ENCODE measurements at places on chromosomes 6 and 20. TPM values are rescaled to one million over a fixed set of nuclear protein-coding genes. Genes with fewer than 3 reads are reported as not detected.

GRCh38 chr20:46361811-46362210 is 44.6 kb downstream of the ELMO2 start:
- no peak for DNase-seq

DNA sequence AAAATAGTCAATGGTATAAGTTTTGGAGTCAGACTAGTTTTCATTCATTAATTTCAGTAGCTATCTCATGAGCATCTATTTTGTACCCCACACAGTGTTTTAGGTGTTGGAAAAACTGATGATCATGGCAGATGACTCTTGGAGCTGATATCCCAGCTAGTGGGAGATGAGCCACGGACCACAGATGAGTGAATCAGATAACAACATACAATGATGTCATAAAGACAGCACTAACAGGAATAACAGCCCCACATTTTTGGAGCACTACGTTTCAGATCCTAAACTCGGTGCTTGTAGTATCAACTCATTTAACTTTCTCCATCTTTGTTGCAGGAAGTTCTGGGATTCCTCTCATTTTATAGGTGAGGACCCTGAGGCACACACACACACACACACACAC is 67.8 kb upstream of the EDN3 start:
- no peak for DNase-seq

- DNase-seq, result peak; percentile 67
Observed at GRCh38 chr6:29628419-29629281, 4.3 kb downstream of the GABBR1 start.

DNA sequence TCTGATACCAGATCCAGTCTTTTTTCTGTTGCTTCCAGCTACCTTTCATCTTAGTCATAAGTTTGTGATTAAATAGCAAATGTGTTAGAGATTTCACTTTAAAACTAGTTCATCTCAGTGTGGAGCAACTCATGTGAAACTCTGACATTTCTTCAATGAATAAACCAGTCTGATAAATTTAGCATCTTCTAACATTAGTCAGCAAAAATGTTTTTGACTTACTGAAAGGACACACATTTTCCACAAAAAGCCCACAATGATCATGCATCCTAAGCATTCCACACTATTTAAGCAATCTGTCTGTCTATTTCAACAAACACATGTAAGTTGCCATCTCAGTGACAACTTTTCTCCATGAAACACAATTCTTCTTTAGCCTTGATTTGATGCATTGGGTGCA is 222.2 kb upstream of the SLC35B3 start:
- DNase-seq, result no peak

- DNase-seq, result no peak
Observed at GRCh38 chr6:1739220-1739619, 129.5 kb downstream of the FOXC1 start.

Gene FOXA2
- total RNA-seq, result not detected

DNA sequence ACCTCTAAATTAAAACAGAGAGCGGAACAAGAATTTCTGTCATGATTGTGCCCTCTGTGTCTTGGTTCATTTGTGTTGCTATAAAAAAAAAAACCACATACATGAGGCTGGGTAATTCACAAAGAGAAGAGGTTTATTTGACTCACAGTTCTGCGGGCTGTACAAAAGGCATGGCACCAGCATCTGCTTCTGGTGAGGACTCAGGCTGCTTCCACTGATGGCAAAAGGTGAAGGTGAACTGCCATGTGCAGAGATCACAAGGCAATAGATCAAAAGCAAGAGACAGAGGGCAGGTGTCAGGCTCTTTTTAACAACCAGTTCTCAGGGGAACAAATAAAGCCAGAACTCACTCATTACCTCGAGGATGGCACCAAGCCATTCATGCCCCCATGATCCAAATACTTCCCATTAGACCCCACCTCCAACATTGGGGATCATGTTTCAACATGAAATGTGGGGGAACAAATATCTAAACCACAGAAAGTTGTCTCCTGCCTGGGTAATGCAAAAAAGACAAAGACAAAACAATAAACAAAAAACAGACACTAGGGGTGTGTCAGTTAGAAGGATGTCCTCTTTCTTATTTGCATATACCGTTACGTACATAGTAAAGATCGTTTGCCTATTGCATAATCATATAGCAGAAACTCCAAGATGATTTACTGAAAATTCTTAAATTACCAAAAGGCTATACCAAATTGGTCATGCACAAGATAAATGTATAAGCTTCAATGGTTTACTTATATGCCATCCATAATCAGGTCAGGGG is 17.0 kb downstream of the SERPINB9 start:
- DNase-seq, result no peak

- DNase-seq, result no peak
Observed at GRCh38 chr6:110522427-110522826, 46.0 kb upstream of the SLC22A16 start.

- peak; percentile 49 for DNase-seq
Observed at GRCh38 chr20:24781418-24781980, 167.6 kb upstream of the CST7 start.

GRCh38 chr20:15005300-15005986 is 668.0 kb upstream of the FLRT3 start:
- no peak for DNase-seq

DNA sequence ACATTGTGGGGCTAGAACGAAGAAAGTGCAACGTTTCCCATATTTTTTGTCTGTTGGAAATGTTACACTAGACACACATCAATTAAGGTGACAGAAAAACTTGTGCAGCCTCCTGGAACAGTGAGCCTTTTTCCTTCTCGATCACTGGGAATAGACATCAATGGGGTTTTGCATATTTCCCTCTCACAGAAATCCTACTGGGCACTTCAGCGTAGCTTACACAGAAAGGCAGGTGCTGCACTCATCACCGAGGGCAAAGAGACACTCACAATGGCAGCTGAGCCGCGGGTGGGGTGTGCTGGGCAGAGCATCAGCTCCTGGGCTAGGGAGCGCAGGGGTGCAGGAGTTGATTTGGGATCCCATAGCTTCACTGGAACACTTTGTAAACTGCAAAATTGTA is 64.5 kb downstream of the THBS2 start:
- DNase-seq, result no peak

DNA sequence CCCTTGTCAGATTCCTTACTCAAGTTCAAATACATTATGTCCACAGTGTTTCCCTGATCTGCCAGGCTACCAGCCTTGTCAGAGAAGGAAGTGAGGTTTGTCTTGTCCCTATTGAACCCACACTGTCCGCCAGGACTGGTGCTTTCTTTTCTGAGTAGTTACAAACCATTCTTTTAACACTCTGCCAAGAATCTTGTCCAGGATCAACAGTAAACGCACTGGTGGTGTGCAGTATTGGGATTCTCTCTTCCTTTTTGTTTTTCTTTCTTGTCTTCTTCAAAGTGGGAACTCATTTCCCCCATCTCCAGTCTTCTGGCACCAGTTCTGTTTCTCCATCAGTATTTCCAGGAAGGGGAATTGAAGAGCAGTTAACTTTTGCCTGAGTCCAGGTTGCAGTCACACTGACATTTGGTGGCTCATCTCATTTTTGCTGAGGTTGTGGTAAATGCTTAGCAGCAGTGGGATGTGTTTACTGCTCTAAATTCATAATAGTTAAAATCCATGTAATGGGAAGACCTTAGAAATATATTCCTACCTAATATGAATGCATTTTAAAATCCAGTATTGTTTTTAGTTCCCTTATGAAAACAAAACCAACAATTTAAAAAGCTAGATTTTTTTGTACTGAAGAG is 295.3 kb downstream of the PRL start:
- DNase-seq, result no peak

Gene MCHR2
- total RNA-seq, result not detected

- no peak for DNase-seq
Observed at GRCh38 chr6:125819535-125820326, 29.0 kb downstream of the NCOA7 start.

Gene HLA-DQA1
- 3.9 TPM for total RNA-seq

Gene SLC17A3
- not detected for total RNA-seq

DNA sequence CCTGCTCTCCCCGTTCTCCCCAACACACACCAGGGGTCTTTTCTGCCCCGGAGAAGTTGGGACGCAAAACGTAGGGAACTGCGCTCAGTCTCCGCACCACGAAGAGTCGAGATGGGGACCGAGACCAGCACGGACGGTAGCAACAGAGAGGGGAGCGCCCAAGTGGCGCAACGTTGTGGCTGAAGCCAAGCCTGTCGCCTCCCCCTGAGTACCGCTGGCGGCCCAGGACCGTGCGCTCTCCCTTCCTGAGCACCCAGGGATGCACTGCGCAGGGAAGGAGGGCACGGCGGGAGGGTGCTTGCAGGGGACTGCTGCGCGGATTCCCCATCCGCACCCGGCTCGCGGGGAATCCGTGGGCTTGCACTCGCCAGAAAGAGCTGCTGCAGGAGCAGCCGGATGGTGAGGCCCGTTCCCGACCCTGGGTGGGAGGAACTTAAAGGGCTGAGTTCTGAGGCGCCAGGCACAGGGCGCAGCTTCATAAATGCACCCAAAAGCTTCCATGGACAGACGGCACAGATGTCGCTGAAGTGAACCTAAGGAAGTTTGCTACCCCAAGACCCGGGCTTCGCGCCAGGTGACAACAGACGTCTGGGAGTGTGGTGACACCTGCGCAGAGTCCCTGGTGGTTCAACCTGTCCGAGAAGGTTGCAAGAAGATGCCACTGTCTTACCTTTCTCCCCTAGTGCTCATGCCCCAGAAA is 178.7 kb downstream of the TBXT start:
- no peak for DNase-seq

DNA sequence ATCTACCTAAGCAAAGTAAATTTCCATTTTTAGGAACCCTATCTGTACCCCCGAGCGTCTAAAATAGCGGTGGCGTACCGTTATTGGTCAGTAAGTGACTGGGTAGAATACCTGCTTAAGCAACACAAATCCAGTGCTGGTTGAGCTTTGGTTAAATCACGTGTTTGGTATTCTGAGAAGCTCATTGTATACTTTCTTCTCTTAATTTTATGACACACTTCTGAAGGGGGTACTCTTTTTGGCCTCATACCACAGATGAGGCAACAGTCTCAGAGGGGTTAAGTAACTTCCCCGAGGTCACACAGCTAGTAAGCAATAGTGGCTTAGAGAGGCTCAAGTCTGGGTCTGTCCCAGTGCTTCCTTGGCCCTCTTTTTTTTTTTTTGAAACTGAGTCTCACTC is 151.2 kb downstream of the TFAP2C start:
- DNase-seq, result no peak

DNA sequence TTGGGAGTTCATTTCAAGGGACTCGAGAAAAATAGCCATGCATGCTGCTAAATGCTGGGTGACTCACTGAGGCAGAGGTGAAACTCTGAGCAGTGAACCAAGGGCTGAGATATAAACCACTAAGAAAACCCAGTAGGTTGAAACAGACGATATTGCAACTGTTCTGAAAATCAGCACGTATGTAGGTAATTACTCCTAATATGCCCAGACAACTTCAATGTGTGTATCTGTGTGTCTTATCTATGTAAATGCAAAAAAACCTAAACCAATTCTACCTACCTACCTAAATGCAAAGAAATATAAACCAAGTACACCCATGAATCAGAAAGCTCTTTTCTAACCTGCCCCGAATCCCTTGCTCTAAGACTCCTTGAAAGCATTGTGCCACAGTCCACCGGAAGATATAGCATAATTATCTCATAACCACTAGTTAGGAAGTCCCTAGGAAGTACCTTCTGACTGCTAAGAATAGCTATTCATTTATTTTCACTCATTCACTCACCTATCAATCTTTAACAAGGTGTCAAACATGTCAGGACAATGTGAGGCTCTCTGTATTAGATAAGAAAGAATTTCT is 458.7 kb upstream of the RUNX2 start:
- peak; percentile 38 for DNase-seq

Gene MAP7
- total RNA-seq, result 0.67 TPM

Gene ZNF334
- total RNA-seq, result 4.2 TPM

- no peak for DNase-seq
Observed at GRCh38 chr6:107711412-107712236, 112.5 kb downstream of the SCML4 start.
